ENCODE measurements at places on chromosomes 11 and 22.

GRCh38 chr22:37351232-37351631 is 68.9 kb downstream of the CYTH4 start:
- DNase-seq = no peak

GRCh38 chr11:10918275-10918674 is 60.4 kb upstream of the ZBED5 start:
- DNase-seq = no peak

GRCh38 chr11:30310623-30311022 is 12.3 kb upstream of the ARL14EP start:
- no peak for DNase-seq

DNA sequence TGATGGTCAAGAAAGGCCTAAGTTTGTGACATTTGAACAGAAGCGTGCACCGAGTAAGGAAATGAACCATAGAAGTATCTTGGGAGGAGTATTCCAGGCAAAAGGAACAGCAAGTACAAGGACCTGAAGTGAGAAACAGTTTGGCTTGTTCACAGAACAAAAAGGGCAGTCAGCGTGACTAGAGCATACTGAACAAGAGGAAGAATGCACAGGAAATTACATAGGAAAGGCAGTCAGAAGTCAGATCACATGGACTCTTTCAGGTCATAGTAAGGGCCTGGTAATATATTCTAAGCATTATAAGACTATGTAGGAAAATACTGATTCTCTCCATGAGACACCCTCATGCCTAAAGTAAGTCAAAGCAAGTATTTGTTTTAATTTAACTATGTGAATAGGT is 52.3 kb upstream of the GAB2 start:
- no peak for DNase-seq

GRCh38 chr11:35391922-35392688 is 27.3 kb downstream of the SLC1A2 start:
- DNase-seq = peak; percentile 76

GRCh38 chr22:20531404-20532201 is 24.2 kb downstream of the MED15 start:
- DNase-seq = no peak

Measured in NCI-H774 (cell line).